ENCODE measurements at places on chromosomes 16 and 17.

- DNase-seq, result no peak
Observed at GRCh38 chr17:13518261-13519000, 83.3 kb downstream of the HS3ST3A1 start.

DNA sequence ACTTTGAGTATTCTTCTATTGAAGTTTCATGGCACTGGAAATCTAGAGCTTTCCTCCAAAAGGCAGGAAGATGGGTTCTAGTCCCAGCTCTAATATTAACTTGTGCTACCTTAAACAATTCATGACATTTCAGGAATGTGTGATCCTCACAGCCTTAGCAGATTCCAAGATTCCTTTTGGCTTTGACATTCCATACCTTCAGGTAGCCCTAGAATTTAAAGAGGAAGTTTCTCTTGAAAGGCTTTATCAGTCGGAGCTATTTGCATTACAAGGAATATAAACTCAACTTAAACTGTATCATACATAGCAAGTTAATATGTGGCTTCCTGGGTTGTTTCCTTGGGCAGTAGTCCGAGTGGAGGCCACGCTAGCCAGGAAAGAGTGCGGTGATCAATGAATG is 330.0 kb downstream of the SHISA9 start:
- no peak for DNase-seq

GRCh38 chr17:40611840-40612474 is 35.7 kb downstream of the SMARCE1 start:
- DNase-seq, result no peak

DNA sequence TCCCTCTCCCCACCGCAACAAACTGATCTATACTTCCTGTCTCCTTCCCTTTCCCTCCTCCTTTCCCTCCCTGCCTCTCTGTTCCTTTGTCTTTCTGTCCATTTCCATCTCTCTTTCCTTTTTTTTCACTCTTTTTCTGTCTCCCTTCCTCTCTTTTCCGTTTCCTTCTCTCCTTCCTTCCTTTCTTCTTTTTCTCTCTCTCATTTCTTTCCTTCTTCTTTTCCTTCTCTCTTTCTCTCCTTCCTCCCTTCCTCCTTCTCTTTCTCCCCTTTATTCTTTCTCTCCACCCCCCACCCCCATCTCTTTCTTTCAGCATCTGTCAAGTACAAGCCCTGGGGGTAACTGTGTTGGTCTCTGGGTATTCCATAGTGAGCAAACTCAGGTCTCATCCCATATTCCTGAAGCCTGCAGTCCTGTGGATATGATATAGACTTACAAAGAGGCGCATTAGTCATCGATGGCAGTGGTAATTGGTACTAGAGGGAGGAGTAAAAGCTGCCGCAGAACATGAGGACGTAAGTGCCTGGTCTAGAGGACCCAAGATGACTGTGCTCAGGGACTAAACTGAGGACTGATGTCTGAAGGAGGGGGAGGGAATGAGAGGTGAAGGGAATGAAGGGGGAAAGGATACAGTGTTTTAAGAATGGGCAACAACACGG is 50.4 kb downstream of the VAT1L start:
- DNase-seq, result no peak

DNA sequence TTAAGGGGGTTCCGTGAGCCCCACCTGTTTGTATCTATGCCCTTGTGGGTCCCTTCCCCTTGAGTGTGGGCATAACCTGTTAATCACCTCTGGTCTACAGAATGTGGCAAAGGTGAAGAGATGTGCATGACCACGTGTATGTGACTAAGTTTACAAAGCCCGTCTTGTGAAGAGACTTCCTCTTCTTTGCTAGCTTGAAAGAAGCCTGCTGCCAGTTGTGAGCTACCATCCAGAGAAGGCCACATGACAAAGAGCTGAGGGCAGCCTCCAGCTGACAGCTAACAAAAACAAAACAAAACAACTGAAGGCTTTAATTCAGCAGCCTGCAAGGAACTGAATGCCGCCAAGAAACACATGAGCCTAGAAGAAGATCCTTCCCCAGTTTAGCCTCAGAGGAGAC is 112.0 kb downstream of the AXIN2 start:
- no peak for DNase-seq

DNA sequence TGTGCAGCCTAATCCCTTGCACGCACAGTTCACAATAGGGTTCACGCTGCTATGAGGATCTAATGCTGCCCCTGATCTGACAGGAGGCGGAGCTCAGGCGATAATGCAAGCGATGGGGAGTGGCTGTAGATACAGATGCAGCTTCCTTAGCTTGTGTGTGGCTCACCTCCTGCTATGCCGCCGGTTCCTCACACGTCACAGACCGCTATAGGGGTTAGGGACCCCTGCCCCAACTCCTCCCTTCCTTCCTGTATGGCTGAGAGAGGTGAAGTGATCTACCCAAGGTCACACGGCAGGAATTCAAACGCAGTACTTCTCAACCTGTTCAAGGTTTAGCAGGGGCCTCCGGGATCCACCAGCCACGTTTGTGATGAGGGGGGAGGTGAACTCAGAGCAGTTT is 13.4 kb upstream of the PLLP start:
- no peak for DNase-seq

- no peak for DNase-seq
Observed at GRCh38 chr16:31451681-31452351, 7.5 kb upstream of the ARMC5 start.

DNA sequence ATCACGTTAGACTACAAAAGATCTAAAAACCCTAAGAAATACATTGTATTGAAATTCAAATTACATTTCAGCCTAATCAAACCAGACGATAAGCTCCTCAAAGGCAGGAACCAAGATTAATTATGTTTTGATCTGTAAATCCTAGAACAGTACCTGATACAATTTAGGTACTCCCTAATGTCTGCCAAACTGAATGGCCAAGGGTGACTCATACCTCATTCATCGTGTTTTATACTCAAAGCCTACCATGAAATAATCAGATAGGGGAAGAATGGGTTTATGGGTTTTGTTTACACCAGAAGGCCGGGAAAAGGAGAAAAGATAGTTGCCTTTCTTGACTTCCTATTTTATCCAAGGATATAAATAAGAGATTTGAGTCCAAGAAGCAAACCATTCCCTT is 19.3 kb downstream of the MMD start:
- DNase-seq, result no peak

DNA sequence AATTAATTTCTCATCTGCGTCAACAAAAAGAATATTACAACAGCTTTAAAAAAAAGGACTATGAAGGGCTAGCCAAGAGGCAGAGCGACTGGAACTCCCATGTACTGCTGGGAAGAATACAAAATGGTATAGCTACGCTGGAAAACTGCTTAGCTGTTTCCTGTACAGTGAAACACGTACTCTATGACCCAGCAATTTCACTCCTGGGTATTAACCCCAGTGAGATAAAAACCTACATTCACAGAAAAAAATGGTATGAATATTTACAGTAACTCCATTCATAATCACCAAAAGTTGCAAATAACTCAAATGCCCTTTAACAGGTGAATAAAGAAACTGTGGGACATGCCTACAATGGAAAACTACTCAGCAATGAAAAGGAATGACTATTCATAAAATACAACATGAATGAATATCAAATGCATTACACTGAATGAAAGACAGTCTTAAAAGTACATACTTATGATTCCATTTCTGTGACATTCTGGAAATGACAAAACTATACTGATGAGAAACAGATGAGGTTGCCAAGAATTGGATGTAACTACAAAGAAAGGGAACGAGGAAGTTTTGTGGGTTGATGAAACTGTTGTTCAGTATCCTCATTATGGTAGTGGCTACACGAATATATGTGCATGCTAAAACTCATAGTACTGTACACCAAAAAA is 27.6 kb downstream of the CMTM4 start:
- DNase-seq, result no peak

DNA sequence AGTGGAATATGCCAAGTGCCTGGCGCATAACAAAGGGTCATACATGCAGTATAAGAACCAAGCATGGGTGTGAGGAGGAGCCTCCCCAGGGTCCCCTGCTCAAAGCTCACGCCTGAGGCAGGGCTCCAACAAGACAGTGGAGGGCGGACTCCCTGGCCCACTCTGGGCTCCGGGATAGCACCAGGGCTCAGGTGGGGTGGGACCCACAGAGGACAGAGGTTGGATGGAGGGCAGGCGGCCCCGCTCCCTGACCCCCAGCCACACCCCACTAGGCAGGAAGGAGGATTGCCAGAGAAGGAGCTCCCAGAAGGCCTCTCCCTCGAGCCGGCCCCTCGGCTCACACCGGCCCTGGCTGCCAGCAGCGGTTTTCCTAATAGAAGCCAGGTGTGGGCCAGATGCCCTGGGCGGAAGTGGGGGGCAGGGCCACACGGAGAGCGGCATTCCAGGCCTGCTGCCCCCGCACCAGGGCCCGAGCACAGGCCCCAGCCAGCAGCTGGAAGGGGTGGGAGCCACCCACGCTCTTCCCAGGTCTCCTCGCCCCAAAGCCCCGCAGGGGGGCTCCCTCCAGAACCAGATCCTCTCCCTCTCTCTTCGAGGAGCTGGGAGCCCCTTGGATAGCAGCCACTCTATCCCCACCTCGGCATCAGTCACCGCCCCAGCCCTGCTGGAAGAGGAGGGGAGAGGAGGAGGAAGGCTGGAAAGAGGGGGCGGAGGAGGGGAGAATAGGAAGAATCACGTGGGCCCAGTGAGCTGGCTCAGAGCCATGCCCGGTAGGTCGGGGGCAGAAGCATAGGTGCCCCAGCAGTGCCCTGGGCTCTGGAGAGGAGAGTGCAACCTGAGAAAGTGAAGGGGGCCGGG is 21.0 kb downstream of the VASN start:
- no peak for DNase-seq

GRCh38 chr17:68585643-68586042 is 15.5 kb downstream of the FAM20A start:
- DNase-seq, result no peak

DNA sequence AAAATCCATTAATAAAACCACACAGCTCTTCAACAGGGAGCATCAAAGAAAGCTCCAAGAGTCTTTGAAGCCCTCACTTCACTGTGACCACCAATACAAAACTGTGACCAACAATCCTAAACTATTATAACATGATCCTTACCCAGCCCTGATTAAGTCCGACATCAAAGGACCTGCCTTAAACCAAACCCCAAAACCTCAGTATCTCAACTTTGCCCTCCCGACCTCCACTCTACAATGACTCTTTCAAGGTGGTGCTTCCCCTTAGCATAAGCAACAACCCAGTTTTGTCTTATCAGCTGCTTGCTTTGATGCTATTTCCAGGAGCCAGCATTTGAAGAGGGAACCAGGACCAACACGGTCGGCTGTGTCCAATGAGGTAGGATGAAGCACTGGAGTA is 8.5 kb upstream of the PRSS22 start:
- DNase-seq, result no peak

- no peak for DNase-seq
Observed at GRCh38 chr16:74717367-74717766, 16.7 kb upstream of the MLKL start.
